ENCODE measurements at places on chromosomes 1 and 21.
A peak's percentile ranks its signal among the peaks of the same experiment; 100 is the strongest.

DNA sequence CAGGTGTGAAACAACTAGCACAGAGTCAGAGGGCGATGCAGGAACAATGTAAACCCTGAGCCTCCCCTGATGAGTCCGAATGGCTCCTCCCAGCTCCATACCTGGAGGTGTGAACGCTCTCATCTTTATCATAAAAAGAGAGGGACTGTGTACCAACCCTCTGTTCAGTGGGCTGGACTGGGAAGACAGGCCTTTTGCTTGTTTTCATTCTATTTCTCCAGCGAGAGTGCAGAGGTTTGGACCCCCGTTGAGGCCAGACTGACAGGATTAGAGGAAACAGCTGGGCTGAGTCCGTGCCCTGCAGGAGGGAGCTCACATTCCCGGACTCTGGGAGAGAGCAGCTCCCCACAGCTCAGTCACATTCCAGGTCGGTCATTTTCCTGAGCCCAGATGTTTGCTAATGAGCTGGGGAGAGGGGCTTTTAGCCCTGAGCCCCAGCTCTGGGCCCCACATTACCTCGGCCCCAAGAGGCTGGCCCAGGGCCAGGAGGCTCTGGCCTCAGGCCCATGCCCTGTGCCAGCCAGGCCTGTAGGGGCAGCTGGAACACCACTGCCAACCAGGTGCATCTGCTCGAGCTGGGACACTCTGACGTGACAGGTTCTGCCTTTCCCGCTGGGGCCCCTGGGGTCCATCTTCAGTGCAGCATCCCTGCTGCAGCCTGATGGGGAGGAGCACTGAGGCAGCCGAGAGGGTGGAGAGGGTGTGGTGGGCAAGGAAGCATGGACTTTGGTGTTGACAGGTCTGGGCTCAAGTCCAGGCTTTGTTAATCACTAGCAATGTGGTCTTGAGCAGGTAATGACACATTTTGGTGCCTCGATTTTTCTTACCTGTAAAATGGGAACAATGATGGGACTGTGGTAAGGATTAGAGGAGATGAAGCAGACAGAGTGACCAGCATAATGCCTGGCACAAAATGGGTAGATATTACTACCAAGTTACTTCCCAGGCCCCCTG, 3.5 kb upstream of the NBL1 start:
- peak; percentile 71 for DNase-seq

GRCh38 chr1:25590096-25590824, 26.3 kb upstream of the MAN1C1 start:
- no peak for DNase-seq

DNA sequence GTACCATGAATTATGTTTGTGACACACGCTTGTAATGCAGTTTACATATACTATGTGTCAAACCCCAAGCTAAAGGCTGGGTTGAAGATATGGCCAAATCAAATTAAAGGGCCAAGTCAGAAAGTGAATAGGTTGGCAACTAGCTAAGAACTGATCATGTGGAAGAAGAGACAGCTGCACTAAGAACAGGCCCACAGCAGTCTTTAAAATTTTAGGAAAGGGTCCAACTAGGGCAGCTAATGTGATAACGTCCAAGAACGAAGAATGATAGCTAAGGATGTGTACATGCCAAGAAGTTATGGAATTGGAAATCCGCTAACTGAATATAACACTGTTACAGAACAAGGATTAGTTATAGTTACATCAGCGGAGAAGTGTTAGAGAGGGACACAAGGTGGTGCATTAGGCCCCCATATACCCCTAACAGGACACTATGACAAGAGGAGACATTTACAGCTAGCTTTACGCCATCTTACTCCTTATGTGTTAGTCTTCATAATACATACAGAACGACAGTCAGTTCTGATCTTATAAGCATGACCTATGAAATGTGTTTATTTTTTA, 6.5 kb upstream of the RNF2 start:
- no peak for DNase-seq

- DNase-seq: no peak
These were observed 45.4 kb upstream of the USP1 start for GRCh38 chr1:62391369-62391971.

DNA sequence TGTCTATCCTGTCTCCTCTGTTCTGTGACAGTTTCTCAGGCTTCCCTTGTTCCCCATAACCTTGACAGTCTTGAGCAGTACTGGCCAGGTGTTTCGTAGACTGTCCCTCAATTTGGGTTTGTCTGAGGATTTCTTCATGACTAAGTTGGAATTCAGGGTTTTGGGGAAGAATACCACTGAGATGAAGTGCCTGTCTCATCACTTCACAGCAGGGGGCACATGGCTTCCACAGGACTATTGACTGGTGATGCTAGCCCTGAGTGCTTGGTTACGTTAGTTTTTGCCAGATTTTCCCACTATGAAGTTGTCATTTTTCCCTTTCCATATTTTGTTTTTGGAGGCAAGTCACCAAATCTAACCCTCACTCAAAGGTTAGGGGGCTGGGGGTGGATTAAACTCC, 45.7 kb downstream of the CDCP2 start:
- DNase-seq: no peak

DNA sequence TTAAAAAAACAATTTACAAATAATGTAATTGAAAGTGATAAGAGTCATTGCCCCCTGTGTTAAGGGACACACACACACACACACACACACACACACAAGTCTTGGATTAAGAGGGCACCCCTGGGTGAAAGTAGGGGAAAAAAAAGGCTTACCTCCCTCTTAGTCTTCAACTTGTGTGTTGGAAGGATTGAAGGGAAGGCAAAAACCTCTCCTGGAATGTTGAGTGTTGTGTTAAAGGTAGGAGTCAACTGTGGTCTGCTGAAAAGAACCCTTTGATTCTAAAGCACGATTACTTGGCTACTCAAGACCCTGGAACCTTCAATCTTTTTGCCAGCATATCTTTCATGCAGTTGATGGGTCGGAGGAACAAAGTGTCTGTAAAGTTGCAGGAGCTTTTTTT, 6.4 kb downstream of the PBX1 start:
- no peak for DNase-seq

- no peak for DNase-seq
These were observed 8.7 kb downstream of the SYNJ1 start for GRCh38 chr21:32719085-32719484.

DNA sequence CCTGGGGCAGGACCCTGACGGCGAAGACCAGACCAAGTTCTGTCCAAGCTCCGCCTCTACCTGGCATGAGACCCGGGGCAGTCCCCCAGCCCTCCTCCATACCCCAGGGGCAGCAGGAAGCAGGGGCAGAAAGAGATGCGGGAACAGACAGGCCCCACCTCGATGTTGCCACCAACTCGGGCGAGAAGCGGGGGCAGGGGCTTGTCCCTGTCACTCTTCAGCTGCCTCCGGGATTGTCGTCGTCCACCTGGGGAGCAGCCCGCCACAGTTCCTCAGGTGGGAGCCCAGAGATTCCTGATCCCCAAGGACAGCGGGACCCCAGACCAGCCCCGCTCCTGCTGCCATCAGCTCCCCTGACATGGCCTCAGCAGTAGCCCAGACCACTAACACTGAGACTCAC, 54.8 kb downstream of the CHD5 start:
- DNase-seq: no peak

- DNase-seq: no peak
These were observed 94.4 kb upstream of the COL6A1 start for GRCh38 chr21:45887120-45887611.

DNA sequence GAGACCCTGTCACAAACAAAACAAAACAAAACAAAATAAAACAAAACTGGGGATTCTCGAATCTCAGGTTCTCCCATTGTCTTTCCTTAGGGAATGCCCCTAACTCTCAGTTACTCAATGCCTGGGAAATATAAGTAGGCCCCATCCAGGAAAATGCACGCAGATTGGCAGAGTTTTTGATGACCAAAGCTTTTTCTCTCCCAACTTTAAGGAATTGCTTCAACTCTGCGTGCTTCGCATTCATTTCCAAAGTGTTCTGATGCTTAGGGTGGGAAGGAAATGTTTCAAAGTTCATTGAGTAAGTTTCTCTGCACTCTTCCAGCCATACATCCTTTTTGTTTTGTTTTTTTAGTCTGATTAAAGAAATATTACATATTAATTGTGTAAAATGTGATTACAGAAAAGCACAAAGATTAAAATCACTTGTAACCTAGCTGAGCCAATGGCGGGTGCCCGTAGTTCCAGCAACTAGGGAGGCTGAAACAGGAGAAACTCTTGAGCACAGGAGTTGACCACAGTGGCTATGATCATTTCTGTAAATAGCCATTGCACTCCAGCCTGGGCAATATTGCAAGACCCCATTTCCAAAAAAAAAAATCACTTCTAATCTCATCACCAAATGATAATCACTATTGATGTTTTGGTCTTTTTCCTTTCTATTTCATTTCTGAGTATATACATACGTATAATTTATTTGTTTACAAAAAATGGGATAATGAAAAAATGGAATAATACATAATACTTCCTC, 18.4 kb upstream of the EVI5 start:
- no peak for DNase-seq

- no peak for DNase-seq
These were observed 222.6 kb downstream of the CAMTA1 start for GRCh38 chr1:7007902-7008301.

DNA sequence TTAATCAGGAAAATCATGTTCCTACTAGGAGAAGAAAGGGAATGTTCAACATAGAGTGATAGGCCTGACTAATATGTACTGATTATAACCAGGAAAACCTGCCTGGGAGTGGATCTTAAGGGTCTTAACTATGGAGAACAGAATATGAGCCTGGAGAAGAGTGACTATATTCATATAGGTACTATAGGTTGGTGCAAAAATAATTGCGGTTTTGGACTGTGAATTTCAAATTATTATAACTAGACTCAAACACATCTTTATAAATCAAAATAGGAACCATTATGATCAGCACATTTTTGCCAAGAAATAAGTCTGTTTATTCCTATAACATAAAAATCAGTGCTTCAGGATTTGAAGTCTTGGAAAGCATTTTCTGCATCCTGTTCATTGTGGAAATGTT, 189.8 kb upstream of the ADAMTS5 start:
- DNase-seq: no peak

- no peak for DNase-seq
These were observed 6.3 kb downstream of the CRCT1 start for GRCh38 chr1:152520561-152521090.

DNA sequence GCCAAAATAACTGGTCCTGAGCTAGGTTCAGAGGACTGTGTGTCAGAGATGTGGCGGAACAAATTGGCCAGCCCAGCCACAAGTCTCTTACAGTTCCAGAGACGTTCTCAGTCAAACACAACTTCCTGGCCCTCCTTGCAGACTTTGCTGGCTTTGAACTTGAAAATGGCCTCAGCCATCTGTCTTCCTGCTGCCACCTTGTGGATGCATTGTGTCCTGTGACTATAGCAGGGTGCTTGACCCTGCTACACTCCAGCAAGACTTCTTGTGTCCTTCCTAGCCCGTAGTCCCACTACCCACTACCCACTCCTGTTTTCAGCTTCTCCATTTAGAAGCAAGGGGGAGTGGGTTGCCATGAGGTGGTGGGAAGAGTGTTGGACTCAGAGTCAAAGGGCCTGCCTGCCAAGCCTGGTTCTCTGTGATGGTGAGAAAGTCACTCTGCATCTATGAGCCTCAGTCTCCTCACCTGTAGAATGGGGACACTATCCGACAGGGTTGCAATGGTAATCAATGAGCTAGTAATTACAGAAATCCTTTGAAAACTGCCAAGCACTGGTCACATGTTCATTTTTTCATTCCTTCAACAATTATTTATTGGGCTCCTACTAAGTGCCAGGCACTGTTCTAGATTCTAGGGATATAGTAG, 109.9 kb downstream of the IGSF21 start:
- no peak for DNase-seq

- DNase-seq: peak; percentile 57
These were observed 1.2 kb downstream of the MAN1A2 start for GRCh38 chr1:117368116-117369108.

GRCh38 chr1:21532992-21533534, 23.8 kb downstream of the ALPL start:
- DNase-seq: no peak

DNA sequence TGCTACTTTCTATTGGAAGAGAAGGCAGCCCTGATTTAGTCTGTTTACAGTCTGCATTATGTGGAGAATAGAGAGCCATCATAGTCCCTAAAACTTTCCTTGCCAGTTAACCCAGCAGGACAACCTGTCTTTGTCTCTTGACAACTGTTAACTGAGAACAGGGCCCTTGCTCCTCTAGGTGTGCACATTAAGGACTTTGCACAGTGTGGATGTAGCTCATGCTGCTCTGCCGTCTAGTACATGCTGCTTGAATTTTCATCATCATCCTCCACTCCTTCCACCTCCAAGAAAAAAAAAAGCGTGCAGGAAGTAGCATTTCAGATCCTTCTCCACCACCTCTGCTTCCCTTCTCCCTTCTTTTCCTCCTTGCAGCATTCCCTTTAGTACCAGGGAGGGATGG, 91.5 kb downstream of the PBX1 start:
- no peak for DNase-seq

GRCh38 chr1:215623162-215623561, 56.1 kb downstream of the KCTD3 start:
- DNase-seq: no peak

DNA sequence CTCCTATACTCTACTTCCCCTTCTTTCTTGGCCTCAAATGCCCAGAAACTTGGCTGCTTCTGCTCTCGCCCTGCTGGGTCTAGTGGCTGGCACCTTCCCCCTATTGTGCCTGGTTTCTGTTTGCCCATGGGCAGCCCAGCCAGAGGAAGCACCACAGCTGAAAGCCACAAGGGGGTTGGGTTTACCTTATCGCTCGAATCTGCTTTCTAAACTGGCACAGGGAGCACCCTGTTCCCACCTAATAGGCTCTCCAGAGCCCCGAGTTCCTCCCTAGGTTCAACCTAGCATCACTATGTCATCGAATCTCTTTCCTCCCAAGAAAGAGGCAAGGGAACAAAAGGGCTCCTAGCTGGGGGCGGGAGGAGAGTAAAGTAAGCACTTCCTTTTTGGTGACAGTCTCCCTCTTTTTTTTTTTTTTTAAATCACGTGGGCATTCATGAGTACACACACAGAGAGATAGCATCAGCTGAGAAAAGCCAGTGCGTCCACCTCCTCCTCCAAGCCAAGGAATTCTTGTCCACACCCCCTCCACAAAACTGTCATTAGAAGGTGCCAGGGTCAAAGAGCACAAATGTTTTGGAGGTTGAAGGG, 72.8 kb downstream of the PLEKHA6 start:
- peak; percentile 33 for DNase-seq

DNA sequence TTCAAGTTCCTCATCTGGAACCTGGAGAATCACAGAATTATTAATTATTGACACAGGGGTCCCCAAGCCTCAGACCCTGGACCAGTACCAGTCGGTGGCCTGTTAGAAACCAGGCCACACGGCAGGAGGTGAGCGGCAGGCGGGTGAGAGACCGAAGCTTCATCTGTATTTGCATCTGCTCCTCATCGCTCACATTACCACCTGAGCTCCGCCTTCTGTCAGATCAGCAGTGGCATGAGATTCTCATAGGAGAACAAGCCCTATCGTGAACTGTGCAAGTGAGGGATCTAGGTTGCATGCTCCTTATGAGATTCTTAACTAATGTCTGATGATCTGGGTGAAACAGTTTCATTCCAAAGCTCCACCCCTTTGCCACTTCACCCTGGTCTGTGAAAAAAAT, 125.9 kb downstream of the C1orf21 start:
- DNase-seq: no peak

- peak; percentile 31 for DNase-seq
These were observed 22.6 kb upstream of the FCGR2A start for GRCh38 chr1:161482610-161483009.

GRCh38 chr1:172489847-172490246, 43.1 kb upstream of the SUCO start:
- DNase-seq: no peak

- DNase-seq: peak; percentile 82
These were observed 11.8 kb upstream of the DENND1B start for GRCh38 chr1:197787056-197787455.

- no peak for DNase-seq
These were observed 54.4 kb downstream of the MRPL39 start for GRCh38 chr21:25552856-25553255.

GRCh38 chr1:9909234-9910046, 629 bp downstream of the CTNNBIP1 start:
- DNase-seq: peak; percentile 65
